A549 treated with Mapracorat at 1 μM for 4 hours (cell line): ENCODE measurements at places on chromosomes 7 and 10. TPM values are rescaled to one million over a fixed set of nuclear protein-coding genes. Genes with fewer than 3 reads are reported as not detected.

Gene IDE
- 18.4 to 26.6 TPM (median 24.6 TPM) in 5 replicates for total RNA-seq

Gene TMEM236
- 0.02 to 0.08 TPM (median 0.03 TPM) in 5 replicates for total RNA-seq

Gene CHST15
- 7.0 to 8.5 TPM (median 7.7 TPM) in 5 replicates for total RNA-seq

Gene TUBAL3
- total RNA-seq = 0.26 to 0.49 TPM (median 0.30 TPM) in 4 of 5 replicates, not detected in the other

Gene CLRN3
- total RNA-seq = not detected in 5 replicates

Gene GDF10
- 0.06 to 0.07 TPM in 2 of 5 replicates, not detected in the others for total RNA-seq

Gene C10orf67
- total RNA-seq = 0.06 to 0.13 TPM (median 0.13 TPM) in 3 of 5 replicates, not detected in the others

Gene UTF1
- total RNA-seq = not detected in 5 replicates
